ENCODE measurements at places on chromosomes 2 and 18.
A peak's percentile ranks its signal among the peaks of the same experiment; 100 is the strongest.

- DNase-seq: peak; percentile 30
These were observed 160.7 kb upstream of the NT5C1B start for GRCh38 chr2:18749912-18750526.

DNA sequence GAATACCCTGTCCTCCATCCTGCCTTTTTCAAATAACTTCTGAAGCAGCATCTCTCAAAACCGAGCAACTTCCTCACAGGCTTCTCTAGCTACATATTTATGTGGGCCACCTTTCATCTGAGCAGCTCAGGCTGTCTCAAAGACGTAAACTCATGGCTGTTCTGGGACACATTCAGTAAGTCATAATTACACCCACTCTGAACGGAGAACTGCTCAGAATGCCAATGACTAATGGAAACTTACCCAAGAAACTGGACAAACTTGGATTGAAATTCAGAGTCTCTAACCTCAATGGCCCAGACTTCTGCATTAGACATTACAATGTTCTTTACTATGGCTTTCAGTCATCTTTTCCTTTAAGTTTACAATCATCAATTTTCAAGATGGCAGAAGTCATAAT, 145.2 kb downstream of the RAD51AP2 start:
- DNase-seq: no peak

GRCh38 chr18:2851771-2852170, 5.0 kb downstream of the EMILIN2 start:
- DNase-seq: no peak

GRCh38 chr2:60215386-60215901, 338.0 kb downstream of the BCL11A start:
- DNase-seq: no peak

GRCh38 chr18:72985686-72986085, 117.9 kb upstream of the NETO1 start:
- DNase-seq: no peak

DNA sequence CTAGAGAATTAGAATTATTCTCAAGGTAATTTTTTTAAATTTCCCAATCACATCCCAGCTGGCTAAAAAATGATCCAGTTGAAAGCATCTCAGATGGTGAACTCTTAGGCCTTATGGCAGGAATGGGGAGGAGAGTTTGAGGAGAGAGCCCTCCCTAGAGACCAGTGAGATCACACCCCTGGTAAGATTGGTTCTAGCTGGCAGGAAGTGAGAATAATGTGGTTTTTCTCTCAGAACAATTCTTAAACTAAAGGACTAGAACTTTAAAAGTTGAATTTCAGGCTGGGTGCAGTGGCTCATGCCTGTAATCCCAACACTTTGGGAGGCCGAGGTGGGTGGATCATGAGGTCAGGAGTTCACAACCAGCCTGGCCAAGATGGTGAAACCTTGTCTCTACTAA, 120.2 kb downstream of the MYO3B start:
- no peak for DNase-seq

DNA sequence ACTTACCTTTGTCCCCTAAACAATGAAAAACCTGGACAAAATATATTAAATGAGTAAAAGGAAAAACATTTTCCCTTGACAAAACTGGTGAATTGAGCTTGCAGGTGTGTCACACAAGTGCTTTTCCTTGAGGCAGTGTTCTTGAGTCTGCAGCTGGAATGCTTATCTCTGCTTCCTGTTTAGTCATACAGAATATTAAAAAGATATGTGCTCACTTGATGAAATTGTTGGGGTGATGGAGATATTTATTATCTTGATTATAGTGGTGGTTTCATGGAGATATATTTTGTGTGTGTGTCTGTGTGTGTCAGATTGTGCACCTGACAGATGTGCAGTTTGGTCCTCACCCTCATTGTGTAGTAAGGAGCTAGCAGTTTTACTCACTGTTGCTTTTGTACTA, 3.3 kb downstream of the TAF1B start:
- no peak for DNase-seq

GRCh38 chr2:120520929-120521912, 175.3 kb downstream of the INHBB start:
- DNase-seq: no peak

DNA sequence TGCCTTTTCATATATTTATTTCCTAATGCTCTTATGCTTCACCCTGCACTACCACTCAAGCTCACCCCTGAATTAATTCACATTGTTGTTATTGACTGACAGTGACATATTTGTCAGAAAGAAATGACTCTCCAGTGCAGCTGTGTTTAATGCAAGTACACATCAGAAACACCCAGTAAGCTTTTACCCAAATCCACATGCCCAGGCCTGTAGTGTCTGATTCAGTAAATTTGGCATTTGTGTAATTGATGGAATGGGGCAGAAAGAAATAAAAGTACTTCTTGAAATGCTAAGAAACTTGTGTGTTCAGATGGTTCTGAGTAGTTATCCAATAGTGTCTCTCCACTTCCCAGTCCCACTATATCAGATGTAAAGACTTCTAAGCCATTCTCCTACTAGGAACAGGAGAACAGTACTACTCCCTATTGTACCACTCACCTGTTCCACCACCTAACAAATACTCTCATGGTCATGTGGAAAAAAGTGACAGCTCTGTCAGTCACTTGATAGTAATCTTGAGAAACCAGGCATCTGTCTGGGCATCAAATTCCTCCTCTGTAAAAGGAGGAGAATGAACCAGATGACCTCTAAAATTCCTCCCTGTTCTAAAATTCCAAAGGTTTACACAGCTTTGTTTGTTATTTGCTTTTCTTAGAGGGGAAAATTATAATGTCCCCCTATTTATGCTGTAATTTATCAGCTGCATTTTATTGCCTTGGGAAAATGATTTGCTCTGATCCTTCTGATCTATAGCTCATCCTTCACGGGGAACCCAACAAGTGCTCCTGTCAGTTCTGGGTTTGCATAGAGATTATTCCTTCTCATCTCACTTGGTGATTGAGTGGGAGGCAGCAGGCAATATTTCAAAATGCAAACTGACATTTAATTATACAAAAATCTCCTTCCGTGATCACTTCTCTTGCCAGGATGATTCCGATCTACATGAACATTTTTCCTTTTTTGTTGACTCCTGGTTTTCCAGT, 70.9 kb downstream of the ZNF385B start:
- peak; percentile 19 for DNase-seq
